T-helper 17 cell (primary cell): ENCODE measurements at places on chromosomes 3 and 15. TPM values are rescaled to one million over a fixed set of nuclear protein-coding genes. Genes with fewer than 3 reads are reported as not detected.

SLC28A1 gene
- not detected for total RNA-seq

DNA sequence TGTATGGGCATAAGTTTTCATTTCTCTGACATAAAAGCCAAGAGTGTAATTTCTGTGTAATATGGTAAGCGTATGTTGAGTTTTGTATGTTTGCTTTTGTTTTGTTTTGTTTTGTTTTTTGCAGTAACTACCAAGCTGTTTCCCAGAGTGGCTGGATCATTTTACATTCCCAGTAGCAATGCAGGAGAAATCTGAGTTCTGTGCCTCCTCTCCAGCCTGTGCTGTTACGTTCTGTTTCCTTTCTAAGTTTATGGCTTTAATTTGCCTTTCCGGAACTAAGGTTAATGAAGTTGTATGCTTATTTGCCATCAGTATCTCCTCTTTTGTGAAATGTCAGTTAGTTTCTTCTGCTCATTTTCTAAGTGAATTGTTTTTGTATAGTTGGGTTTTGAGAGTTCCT is 307.8 kb downstream of the GABRG3 start:
- no peak for DNase-seq

GP5 gene
- 6.1 TPM for total RNA-seq

- DNase-seq: no peak
These were observed 224.8 kb upstream of the BHLHE40 start for GRCh38 chr3:4754180-4755086.

DNA sequence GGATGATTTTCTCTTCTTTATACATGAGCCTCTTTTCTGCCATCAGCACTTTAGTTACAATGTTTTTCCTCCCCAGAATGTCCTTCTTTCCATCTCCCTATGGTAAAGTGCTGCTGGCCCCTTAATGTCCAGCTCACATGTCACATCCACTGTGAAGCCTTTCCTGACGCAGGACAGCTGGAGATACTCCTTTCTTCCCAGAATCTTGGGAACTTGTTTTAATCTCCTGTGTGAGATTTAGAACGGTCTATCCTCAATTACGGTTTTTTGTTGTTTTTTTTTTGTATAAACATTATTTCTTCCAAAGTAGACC is 147.7 kb upstream of the TSC22D2 start:
- no peak for DNase-seq

P2RY14 gene
- total RNA-seq: 0.90 TPM

- DNase-seq: no peak
These were observed 14.6 kb downstream of the GPR160 start for GRCh38 chr3:170052398-170052797.

SPPL2A gene
- total RNA-seq: 58.3 TPM
